ENCODE measurements at places on chromosomes 16 and 17. TPM values are rescaled to one million over a fixed set of nuclear protein-coding genes. Genes with fewer than 3 reads are reported as not detected.

Gene GOSR1
- total RNA-seq: 28.6 TPM

Gene WNT9B
- total RNA-seq: not detected

Gene ZACN
- total RNA-seq: not detected

Gene ABCC3
- 34.8 TPM for total RNA-seq

Gene TRPV2
- 74.5 TPM for total RNA-seq

Gene ZNF207
- 55.2 TPM for total RNA-seq

Gene CNEP1R1
- total RNA-seq: 28.2 TPM

Gene ABAT
- 1.8 TPM for total RNA-seq

Gene TRIM72
- under 0.01 TPM for total RNA-seq

Gene EPN3
- under 0.01 TPM for total RNA-seq

Gene FBXW10B
- total RNA-seq: 0.50 TPM

Gene P4HB
- 633 TPM for total RNA-seq

Gene SDR42E2
- total RNA-seq: not detected

Gene HAS3
- total RNA-seq: 0.26 TPM

Gene SLC38A8
- total RNA-seq: not detected

Gene SULT1A3
- 2.1 TPM for total RNA-seq

Gene CACNG3
- not detected for total RNA-seq

Gene UBALD2
- total RNA-seq: 7.3 TPM

Gene ABCA10
- total RNA-seq: 2.8 TPM

Gene KRT33A
- total RNA-seq: not detected

Gene YBX2
- under 0.01 TPM for total RNA-seq

Gene SPPL2C
- not detected for total RNA-seq

Gene ACSM3
- 1.3 TPM for total RNA-seq

Gene ITGAD
- not detected for total RNA-seq

Gene CD300C
- total RNA-seq: not detected

Gene ATP2A1
- 0.33 TPM for total RNA-seq

Gene ZSCAN10
- not detected for total RNA-seq

Gene GRIN2C
- total RNA-seq: 0.50 TPM

Gene HBA2
- not detected for total RNA-seq

Gene C16orf86
- total RNA-seq: 5.6 TPM

Gene ZNF423
- total RNA-seq: 0.17 TPM

Gene KCNG4
- not detected for total RNA-seq

Gene MMP28
- total RNA-seq: 2.8 TPM

Gene TEKT5
- 0.26 TPM for total RNA-seq

Gene LGALS9
- 0.51 TPM for total RNA-seq

Gene USP6
- total RNA-seq: not detected

Gene TPSD1
- total RNA-seq: not detected

Gene NPB
- 0.51 TPM for total RNA-seq

Gene QPRT
- total RNA-seq: 94.0 TPM

Gene ATF7IP2
- 1.2 TPM for total RNA-seq

Gene SLFN12
- 26.2 TPM for total RNA-seq

Gene NAGS
- 7.4 TPM for total RNA-seq

Gene MVP
- 336 TPM for total RNA-seq

Gene CLEC3A
- not detected for total RNA-seq
